ENCODE measurements at places on chromosomes 5 and 9. TPM values are rescaled to one million over a fixed set of nuclear protein-coding genes. Genes with fewer than 3 reads are reported as not detected.

The FOXD4 gene
- total RNA-seq, result not detected

The ST8SIA4 gene
- 0.71 TPM for total RNA-seq

The ARHGEF37 gene
- 1.7 TPM for total RNA-seq

The DDX4 gene
- total RNA-seq, result 0.09 TPM

The SLC6A7 gene
- not detected for total RNA-seq

The STK32A gene
- 16.7 TPM for total RNA-seq

The RECK gene
- total RNA-seq, result 12.2 TPM

The ATOX1 gene
- 22.8 TPM for total RNA-seq

The CER1 gene
- not detected for total RNA-seq

The TRPM6 gene
- total RNA-seq, result 0.09 TPM

The RAB3C gene
- total RNA-seq, result 3.8 TPM

The CCNO gene
- 0.93 TPM for total RNA-seq

The PCSK5 gene
- 30.0 TPM for total RNA-seq

The IFNK gene
- total RNA-seq, result not detected

The FRRS1L gene
- 4.3 TPM for total RNA-seq

The FBXL7 gene
- 14.0 TPM for total RNA-seq

All from neural progenitor cell (in vitro differentiated cells).